ENCODE measurements at places on chromosomes 5 and 9.

DNA sequence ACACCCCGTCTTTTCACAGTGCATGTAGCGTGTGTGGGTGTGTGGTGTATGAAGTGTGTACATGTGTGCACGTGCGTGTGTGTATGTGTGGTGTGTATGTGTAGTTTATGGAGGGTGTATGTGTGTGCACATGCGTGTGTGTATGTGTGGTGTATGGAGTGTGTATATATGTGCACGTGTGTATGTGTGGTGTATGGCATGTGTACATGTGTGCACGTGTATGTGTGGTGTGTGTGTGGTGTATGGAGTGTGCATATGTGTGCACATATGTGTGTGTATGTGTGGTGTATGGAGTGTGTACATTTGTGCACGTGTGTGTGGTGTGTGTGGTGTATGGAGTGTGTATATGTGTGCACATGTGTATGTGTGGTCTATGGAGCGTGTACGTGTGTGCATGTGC, 13.2 kb downstream of the MYMK start:
- DNase-seq: no peak
- peaks cover 6% of the 10 kb centered on the region for H3K4me1 ChIP-seq
- H3K4me3 ChIP-seq: no peak overlapping the region
- H3K36me3 ChIP-seq: no peaks in the 10 kb centered on the region
- no peak overlapping the region for H3K27ac ChIP-seq
- no peaks in the 10 kb centered on the region for H3K27me3 ChIP-seq

GRCh38 chr9:71734950-71735349, 33.4 kb downstream of the CEMIP2 start:
- peaks cover 51% of the 10 kb centered on the region for H3K36me3 ChIP-seq
- no peaks in the 10 kb centered on the region for H3K27me3 ChIP-seq
- no peak for DNase-seq
- no peak overlapping the region for H3K27ac ChIP-seq
- peaks cover 7% of the 10 kb centered on the region for H3K4me1 ChIP-seq

DNA sequence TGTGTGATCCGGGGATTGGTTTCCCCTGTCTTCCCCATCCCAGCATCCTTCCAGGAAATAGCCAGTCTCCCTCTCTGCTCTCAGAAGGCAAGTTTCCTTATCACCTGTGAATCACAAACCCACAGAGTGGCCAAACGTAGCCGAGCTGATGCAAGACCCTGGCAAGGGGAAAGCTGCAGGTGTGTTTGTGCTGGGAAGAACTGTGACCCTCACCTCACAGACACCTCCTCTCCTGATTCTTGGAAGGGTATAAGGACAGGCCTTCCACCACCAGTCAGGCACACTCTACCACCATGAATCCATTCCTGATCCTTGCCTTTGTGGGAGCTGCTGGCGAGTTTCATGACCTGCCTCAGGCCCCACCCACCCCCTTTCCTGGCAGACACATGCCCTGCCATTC, at the start of gene PRSS3:
TSS of gene PRSS3 (plus strand) at position 281 of the 400 bp plus-strand sequence. CDS start at position 294, 13 bp downstream.
- no peak within 1 kb of the TSS for H3K27ac ChIP-seq
- H3K4me3 ChIP-seq: no peak within 1 kb of the TSS
- DNase-seq: no peak
- no peaks in the 10 kb centered on the region for H3K4me1 ChIP-seq

DNA sequence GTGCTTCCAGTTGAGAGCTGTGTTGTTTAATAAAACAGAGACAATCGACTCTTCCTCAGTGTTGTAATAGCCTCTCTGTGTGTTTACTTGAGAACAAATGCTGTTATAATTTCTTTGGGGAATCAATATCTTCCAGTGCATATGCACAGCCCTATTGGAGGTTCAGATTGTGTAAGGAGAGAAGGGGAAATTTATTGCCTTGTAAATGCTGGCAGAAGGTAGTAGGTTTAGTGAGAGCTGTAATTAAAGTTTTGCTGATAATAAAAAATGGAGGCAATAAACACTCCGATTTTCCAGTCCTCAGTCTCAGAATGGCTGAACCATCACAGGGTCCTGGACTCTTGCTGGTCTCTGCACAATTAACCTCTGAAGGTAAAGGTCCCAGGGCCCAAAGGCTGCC, 128.3 kb downstream of the C5orf15 start:
- H3K36me3 ChIP-seq: no peaks in the 10 kb centered on the region
- no peak overlapping the region for H3K4me3 ChIP-seq
- H3K27me3 ChIP-seq: peaks cover 12% of the 10 kb centered on the region

DNA sequence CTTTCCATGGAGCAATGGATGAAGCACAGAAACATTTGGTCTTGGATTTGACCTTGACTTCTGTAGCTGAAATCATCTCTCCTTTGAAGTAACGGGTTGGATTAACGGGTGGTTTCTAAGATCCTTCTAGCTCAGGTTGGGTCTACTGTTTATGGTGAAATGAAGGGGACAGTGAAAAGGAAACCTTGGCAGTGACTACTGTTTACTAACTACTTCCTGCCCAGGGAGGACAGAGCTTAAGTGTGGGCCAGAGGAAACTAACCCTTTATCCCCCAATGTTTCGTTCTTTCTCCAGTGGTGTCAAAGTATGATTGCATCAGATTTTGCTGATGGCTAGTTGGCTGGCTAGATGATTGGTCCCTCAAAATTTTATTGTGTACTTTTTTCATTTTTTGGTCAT, 22.2 kb downstream of the SKP2 start:
- no peak for DNase-seq
- peak overlapping the region; percentile 7 for H3K27ac ChIP-seq
- H3K36me3 ChIP-seq: peaks cover 48% of the 10 kb centered on the region

GRCh38 chr5:90437663-90438062, 28.1 kb upstream of the CETN3 start:
- no peak for DNase-seq
- no peaks in the 10 kb centered on the region for H3K36me3 ChIP-seq
- H3K27me3 ChIP-seq: peaks cover 15% of the 10 kb centered on the region
- no peak overlapping the region for H3K4me3 ChIP-seq
- no peak overlapping the region for H3K27ac ChIP-seq

DNA sequence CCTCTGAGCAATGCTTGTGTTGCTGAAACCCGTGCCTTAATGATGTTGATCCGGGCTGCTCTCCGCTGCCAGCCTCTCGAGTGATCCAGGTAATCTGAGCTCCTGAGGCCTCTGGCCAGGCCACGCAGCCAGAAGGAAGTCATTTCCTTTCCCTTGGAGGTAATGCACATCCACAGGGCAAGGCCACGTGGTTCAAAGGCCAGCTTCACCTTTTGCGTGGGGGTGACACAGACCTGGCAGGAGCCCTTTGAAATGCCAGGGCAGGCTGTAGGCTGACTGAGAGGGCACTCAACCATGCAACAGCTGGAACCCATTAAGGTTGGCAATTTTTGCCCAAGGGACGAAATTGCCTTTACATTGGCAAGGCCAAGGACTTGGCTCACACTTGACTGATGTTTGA, 80.4 kb downstream of the LIX1 start:
- peaks cover 10% of the 10 kb centered on the region for H3K27me3 ChIP-seq
- DNase-seq: no peak
- no peak overlapping the region for H3K4me3 ChIP-seq

DNA sequence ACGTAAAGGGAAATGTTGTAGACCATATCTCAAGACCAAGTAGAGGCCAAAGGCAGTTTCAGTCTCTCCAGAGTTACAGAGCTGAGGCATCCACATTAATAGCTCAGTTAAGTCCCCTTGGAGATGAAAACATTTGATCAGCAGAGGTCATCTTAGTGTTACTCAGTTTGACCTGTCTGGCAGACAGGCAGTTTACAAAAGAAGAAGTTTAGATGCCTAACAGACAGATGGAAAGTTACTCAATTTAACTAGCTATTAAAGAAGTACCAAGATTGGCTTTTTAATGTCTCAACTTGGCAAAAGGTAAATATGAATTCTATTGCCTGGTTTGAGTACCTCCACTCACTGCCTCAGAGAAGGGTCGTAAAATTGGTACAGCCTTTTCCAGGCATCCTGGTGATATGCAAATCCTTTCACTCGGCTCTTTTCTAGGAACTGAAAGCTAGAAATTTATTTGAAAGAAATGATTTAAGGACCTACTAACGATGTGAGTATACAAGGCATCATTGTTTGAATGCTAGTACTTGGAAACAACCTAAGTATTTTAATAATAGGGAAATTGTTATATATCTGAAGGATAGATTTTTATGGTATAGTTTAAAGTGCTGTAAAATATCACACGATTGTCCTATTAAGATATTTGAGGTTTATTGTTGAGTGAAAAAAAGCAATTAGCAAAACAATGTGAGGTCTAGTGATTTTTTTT, 14.8 kb downstream of the ACO1 start:
- no peaks in the 10 kb centered on the region for H3K36me3 ChIP-seq
- H3K4me1 ChIP-seq: peaks cover 9% of the 10 kb centered on the region
- H3K27ac ChIP-seq: no peak overlapping the region
- H3K27me3 ChIP-seq: no peaks in the 10 kb centered on the region
- no peak for DNase-seq
- no peak overlapping the region for H3K4me3 ChIP-seq

DNA sequence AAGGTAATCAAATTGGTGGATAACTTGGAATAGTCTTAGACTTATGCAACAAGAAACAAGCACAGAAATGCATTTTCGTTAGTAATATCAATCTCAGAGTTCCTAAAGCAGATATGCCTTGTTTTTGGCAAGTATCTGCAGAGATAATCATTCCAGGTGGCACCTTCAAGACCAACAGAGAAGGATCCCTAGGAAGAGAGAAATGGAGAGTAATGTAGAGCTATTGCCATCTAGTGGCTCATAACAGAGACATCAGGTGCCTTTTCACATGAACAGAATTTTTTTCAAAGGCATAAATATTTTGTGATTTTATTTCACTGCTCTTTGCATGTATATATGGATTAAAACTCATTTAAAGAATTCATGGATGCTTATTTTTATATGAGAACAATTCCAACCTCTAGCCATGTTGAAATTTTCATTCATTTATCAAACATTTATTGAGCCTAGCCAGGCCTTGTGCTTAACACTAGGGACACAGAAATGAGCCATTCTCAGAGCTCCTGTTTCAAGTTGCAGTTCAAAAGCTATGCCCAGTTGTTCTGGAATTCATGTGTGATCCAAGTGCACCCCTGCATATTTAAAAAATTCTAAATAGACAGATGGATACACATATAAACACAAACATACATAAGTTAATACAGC, 117.5 kb upstream of the OR13F1 start:
- no peak overlapping the region for H3K27ac ChIP-seq
- H3K4me1 ChIP-seq: no peaks in the 10 kb centered on the region
- no peak overlapping the region for H3K4me3 ChIP-seq
- no peaks in the 10 kb centered on the region for H3K36me3 ChIP-seq

DNA sequence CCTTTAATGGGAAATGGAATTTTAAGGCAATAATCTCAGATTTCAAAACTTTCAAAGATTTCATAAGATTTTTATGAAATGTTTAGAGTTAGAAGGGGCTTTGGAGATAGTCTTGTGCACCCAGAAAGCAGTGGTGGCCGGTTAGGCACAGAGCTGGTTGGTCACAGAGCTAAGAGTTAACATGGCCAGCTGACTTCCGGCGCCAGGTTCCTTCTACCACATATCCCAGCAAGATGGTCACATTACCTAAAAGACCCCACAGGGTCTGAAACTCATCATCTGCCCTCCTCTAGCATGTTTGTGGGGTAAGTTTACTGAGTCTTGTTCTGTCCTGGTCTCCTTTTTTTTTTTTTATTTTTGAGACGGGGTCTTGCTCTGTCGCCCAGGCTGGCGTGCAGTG, 19.3 kb downstream of the QRFP start:
- H3K27ac ChIP-seq: no peak overlapping the region
- no peaks in the 10 kb centered on the region for H3K27me3 ChIP-seq
- H3K4me1 ChIP-seq: no peaks in the 10 kb centered on the region
- no peak overlapping the region for H3K4me3 ChIP-seq

GRCh38 chr9:122234022-122234748, 5.4 kb upstream of the LHX6 start:
- H3K4me1 ChIP-seq: no peaks in the 10 kb centered on the region
- H3K27ac ChIP-seq: no peak overlapping the region
- H3K27me3 ChIP-seq: peaks cover 12% of the 10 kb centered on the region
- H3K4me3 ChIP-seq: no peak overlapping the region

DNA sequence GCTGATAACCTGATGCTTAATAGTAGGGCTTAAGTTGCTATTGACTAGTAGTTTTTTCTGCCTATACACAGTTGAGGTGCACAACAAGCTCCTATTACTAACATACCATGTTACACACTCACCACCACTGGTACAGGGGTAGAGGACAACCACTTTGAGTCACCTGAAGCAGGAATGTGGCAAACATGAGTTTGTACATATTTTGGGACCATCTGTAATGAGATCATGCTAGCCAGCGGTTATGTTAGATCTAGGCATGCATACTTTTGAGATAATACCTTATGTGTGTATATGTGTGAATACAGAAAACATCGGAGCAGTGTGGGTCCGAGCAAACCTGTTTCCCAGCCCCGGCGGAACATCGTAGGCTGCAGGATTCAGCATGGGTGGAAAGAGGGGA, 72.8 kb upstream of the NXNL2 start:
- H3K27ac ChIP-seq: no peak overlapping the region
- H3K4me1 ChIP-seq: peaks cover 17% of the 10 kb centered on the region
- H3K36me3 ChIP-seq: peaks cover 13% of the 10 kb centered on the region
- H3K4me3 ChIP-seq: no peak overlapping the region

- no peaks in the 10 kb centered on the region for H3K36me3 ChIP-seq
- H3K27me3 ChIP-seq: peaks cover 3% of the 10 kb centered on the region
- no peaks in the 10 kb centered on the region for H3K4me1 ChIP-seq
- no peak overlapping the region for H3K27ac ChIP-seq
- DNase-seq: no peak
Measured at GRCh38 chr9:72422214-72422613, 57.2 kb upstream of the ZFAND5 start.

DNA sequence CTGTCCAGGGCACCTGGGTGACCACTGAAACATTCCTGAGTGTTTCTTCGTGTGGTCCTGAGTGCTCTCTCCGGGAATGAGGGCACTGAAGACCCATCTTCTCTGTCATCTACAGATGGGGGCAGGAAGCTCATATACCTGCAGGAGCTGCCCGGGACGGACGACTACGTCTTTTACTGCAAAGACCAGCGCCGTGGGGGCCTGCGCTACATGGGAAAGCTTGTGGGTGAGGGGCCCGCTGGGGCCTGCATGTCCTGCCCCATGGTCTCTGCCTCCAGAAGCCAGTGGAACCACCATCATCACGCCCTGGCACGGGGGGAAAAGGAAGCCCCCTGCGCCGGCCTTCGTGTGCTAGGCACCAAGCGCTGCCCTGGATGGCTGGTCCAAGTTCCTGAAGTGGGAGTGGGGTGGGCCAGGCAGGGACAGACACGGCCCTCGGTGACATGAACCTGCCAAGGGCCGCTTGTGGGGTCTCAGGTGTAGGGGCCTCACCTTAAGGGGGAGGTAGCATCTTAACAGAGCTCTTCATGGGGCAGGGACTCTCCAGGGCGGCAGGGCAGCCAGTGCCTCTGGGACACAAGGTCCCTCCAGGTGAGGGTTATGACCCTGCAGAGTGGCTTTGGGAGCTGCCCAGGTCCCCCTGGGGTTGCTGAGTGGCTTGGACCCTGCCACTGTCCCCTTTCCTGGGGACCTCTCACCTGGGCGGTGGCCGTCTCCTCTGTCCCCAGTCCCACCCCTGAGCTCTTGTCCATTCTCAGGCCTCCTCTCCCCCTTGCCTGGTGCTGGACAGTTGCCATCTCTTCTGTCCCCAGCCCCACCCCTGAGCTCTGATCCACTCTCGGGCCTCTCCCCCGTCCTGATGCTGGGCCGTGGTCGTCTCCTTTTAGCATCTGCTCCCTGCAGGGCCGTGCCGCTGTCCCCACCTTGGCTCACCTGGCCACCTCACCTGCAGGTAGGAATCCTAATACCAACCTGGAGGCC, 2.1 kb downstream of the OBP2A start:
- H3K4me1 ChIP-seq: no peaks in the 10 kb centered on the region
- no peaks in the 10 kb centered on the region for H3K36me3 ChIP-seq
- DNase-seq: no peak
- H3K4me3 ChIP-seq: no peak overlapping the region
- H3K27ac ChIP-seq: no peak overlapping the region
